ENCODE measurements at places on chromosomes 5 and 9.

GRCh38 chr5:150066901-150067396, 19.4 kb downstream of the CSF1R start:
- DNase-seq: no peak

GRCh38 chr9:136122425-136123383, 4.0 kb upstream of the TMEM250 start:
- DNase-seq: peak; percentile 65

GRCh38 chr9:33517373-33517772, 6.7 kb upstream of the ANKRD18B start:
- peak; percentile 1 for DNase-seq

GRCh38 chr9:121725008-121725775, 73.8 kb downstream of the DAB2IP start:
- DNase-seq: no peak

- DNase-seq: no peak
Measured at GRCh38 chr5:146860213-146860893, 18.2 kb downstream of the PPP2R2B start.

All from T follicular helper cell (primary cell).